ENCODE measurements at places on chromosomes 7 and 10.
A peak's percentile ranks its signal among the peaks of the same experiment; 100 is the strongest.

DNA sequence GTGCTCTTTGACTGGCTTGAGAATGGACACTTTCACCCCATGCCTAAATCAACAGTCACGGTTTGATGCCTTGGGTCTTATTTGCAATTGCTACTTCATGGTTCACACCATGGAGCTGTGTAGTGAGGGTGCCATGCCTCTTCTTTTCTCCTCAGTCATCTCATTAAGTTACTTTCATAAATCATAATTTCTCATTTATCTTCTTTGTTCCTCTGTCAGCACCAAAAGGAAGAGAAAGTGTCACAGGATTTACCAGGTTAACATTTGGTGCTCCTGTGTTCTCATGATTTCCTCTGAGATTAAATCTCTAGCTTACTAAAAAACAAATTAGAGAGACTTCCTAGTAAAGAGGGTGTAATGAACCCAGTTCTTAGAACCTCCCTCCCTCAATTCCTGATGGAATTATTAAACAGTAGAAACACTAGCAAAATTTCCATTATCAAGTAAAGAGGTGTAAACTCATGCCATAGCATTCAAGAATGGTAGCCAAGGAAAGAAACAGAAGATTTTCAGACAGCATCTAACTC is 75.7 kb downstream of the RAMP3 start:
- no peak for DNase-seq

DNA sequence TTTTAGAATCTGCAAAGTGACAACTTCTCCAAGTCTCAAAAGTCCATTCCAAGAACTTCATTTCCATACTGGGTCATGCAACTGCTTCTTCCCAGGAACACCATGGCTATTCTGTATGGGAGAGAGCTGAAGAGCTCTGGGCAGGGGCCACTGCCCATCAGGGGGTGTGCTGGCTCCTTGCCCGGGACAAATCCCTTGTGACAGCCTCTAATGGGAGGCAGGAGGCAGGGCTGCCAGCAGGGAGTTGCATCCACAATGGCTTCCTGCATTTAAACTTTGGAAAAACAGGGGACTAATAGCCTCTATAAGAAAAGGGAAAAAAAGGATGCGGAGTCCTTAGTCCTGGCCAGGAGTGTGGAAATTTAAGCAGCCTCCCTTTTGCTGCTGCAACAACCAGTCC is 18.4 kb upstream of the FRMD4A start:
- no peak for DNase-seq

DNA sequence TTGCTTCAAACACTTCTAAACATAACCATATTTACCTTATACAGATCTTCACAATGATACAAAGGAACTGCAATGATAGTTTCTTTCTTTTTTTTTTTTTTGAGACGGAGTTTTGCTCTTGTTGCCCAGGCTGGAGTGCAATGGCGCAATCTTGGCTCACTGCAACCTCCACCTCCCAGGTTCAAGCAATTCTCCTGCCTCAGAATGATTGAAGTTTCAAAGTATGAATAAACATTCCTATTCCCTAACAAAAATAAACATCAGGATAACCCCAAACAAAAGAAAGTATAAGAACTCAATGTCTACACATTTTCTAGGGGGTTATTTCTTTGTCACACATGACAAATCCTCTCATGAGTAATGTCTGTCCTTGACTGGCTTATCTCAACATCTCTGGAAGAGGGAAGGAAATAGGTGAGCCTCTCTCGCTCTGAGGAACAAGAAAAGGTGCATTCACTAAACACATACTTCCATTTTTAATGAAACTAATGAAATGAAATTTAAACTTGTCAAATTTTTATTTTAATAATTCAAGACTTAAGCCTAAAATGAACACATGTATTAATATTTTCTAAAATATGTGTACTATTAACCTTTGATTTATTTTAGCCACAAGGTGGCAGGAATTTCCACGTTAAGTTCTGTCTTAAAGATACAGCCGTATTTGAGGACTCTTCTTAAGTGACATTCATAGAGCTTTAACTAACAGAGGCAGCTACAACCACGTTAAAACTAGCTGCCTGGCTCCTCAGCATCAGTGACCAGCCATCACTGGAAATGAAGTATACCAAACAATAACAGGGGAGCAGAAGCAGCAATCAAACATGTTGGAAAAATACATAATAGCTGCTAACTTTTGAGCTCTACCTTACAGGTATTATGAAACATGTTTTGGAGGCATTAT is 58.3 kb downstream of the MALSU1 start:
- peak; percentile 50 for DNase-seq

- DNase-seq = no peak
Observed at GRCh38 chr7:25091779-25092178, 33.3 kb downstream of the CYCS start.

- no peak for DNase-seq
Observed at GRCh38 chr10:1393481-1393880, 337.3 kb downstream of the WDR37 start.

DNA sequence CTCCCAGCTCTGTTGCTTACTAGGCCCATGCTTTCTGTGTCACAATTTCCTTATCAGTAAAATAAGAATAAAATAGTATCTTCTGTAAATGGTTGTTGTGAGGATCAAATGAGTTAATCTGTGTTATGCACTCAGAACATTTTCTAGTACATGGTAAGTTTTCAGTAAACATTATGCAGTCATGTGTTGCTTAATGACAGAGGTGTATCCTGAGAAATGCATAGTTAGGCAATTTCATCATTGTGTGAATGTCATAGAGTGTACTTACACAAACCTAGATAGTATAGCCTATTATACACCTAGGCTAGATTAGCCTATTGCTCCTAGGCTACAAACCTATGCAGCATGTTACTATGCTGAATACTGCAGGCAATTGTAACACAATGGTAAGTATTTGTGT is 4.4 kb downstream of the PTTG1IP2 start:
- DNase-seq = no peak

DNA sequence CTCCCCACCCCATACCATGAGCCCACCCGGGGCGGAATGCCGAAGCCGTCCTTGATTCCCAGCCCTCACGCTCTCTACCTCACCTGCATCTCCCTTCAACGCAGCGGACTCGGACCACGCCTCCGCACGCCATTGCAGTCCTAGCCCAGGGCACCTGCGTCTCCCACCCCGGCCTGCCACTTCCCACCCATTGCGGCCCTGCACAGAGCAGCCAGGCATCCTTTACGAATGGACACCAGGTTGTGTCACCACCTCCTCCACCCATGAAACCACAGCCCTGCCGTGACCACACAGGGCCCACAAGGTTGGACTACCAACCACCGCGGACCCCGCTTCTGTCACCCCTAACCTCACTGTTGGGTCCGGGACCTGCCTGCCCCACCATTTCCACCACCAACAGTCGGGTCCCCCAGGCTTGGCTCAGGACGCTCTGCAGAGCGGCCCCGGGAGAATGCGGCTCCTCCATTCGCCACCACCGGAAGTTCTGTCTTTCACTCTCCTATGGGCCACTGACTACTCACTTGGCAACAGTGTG is 232.5 kb downstream of the MAD1L1 start:
- DNase-seq = no peak

DNA sequence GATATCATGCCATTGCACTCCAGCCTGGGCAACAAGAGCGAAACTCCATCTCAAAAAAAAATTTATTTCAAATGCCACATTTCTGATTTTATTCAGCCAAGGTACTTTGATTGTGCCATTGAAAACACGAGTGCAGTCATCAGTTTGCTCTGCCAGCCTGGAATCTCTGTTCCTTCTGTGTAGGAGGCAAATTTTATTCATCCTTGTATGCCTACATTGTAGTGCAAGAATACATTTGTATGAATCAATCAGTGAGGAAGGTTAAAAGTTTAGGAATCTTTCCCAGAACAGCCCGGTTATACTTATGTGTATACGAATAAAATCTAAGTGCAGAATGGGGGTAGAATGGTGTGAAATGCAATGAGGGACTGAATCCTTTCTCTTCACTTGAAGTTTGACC is 886 bp upstream of the TET1 start:
- no peak for DNase-seq

GRCh38 chr7:28695300-28696295 is 262.5 kb downstream of the TRIL start:
- DNase-seq = no peak

- no peak for DNase-seq
Observed at GRCh38 chr10:4070184-4070583, 285.2 kb upstream of the KLF6 start.

DNA sequence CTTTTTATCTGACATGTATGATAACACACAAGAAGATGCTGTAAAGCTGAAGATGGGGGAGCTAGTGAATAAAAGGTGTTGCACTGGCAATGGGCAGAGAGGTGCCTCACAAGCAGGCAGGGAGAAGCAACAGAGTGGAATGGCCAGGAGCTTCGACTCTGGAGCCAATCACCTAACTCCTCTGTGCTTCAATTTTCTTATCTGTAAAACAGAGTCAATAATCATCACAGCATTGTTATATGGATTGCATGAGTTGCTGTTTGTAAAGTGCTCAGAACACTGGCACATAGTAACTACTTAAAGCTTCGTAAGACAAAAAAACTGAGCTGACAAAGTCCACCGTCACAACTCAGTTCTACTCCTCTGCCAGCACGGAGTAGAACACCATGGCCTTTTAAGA is 254.2 kb upstream of the POM121L12 start:
- no peak for DNase-seq

GRCh38 chr7:92621026-92621540 is 30.9 kb upstream of the FAM133B start:
- DNase-seq = peak; percentile 92

DNA sequence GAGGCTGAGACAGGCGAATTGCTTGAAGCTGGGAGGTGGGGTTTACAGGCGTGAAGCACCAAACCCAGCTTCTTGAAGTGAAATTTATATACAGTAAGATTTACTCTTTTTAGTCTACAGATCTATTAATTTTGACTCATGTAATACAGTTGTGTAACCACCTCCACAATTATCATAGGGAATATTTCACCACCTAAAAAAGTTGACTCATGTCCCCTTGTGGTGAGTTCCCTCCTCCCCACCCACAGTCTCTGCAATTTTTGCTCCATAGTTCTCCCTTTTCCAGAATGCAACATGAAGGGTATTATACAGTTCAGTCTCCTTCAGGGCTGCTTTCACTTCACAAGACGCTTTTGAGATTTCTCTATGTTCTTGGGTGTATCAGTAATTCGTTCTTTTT is 156.8 kb downstream of the FAM107B start:
- no peak for DNase-seq

GRCh38 chr10:11218395-11218794 is 200.7 kb downstream of the CELF2 start:
- no peak for DNase-seq

GRCh38 chr7:74494076-74494548 is 40.4 kb downstream of the GTF2IRD1 start:
- DNase-seq = no peak

DNA sequence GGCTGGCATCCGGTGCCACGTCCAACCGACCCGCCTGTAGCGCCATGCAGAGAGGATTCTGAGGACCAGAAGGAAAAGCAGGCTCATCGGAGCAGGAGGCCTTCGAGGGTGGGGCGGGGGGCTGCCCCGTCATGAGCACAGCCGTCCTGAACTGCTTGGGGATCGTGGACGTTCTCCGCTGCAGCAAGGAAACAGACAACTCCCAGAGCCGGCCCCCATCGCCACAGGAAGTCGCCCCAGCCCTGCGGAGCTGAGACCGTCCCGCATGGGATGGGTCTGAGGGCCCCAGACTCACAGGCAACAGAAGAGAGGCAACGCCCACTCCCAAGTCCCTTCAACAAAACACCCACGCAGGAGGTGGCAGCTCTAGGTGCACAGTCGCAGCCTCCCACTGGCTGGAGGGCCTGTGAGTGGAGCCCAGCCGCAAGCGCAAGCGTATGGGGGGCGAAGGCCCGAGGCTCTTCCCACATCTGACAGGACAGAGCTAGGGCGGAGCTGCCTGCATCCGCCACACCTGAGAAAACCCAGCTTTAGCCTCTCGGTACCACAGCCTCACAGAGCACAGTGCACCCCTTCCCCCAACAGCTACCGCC is 64.7 kb upstream of the TNRC18 start:
- no peak for DNase-seq

- no peak for DNase-seq
Observed at GRCh38 chr7:133649593-133649992, 396.7 kb downstream of the EXOC4 start.

DNA sequence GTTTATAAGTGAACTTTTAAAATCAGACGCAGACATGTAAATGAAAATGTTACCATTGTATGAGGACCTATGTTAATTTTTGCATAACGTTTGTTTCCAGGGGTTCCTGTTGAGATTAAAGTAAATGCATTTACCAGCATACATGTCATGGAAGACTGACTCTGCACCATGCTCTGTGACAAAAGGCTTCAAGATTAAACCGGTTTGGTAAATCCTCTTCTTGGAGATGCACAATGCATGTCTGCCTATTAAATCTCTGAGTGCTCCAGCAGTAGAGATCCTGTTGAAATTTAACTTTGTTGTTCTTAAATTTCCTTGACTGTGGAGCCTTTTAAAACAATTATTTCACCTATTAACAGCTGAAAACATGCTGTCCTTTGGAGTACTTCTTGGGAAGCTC is 36.5 kb upstream of the JAZF1 start:
- DNase-seq = no peak

- DNase-seq = no peak
Observed at GRCh38 chr10:21368728-21369425, 156.6 kb downstream of the SKIDA1 start.

- no peak for DNase-seq
Observed at GRCh38 chr10:83543691-83544462, 595.4 kb upstream of the GHITM start.

DNA sequence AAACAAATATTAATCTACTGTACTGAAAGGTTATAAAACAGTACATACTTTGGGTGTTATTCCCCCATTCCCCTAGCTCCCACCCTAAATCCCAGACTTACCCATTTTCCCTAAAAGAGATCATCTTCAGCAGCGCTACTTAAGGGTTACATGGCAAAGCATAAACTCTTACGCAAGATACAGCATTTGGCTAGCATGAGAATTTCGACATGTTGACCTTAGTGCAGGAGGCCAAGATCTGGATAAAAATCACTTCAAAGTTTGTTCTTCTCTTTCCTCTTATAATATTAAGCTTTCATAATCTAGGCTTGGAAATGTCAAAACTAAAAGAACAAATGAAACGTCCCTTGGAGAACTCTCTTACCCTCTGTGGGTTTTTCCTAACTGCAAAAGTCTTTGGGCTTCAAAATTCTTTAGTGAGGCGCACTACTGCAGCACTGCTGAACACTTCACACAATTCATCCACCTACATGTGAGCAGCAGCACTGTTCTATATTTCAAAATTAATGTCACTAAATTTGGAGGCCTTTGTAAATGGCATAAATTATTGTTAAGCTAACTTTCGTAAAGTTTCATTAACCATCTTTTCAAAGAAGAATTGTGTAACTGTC is 59.5 kb upstream of the PDLIM1 start:
- no peak for DNase-seq

GRCh38 chr10:97762056-97762455 is 9.7 kb downstream of the SFRP5 start:
- no peak for DNase-seq

- no peak for DNase-seq
Observed at GRCh38 chr7:96187735-96188134, 134.2 kb downstream of the SLC25A13 start.

DNA sequence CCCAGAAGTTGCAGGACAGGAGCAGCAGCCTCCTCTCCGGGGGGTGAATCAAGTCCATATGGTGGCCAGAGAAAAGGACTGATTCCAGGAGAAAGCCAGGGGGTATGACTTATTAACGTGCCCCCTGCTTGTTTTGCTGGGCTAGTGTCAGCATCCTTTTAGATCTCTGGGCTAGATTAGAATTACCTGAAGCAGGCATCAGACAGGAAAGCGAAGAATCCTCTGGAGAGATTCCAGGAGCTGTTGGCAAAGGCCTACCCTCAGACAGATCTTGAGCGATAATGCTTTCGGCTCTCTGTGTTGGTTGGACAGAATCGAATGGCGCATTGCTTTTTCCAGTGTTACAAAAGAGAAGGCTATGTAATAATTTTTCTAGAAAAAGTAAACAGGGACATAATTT is 164.0 kb upstream of the GLI3 start:
- DNase-seq = no peak

All from activated CD4-positive, alpha-beta T cell treated with anti-CD3 and anti-CD28 coated beads, Interleukin-2, amount 50 U/mL, for 16 hours (primary cell).